Stomach (tissue), 19 donors: ENCODE measurements at places on chromosomes 1 and 21. TPM values are rescaled to one million over a fixed set of nuclear protein-coding genes. Genes with fewer than 3 reads are reported as not detected.

BCAR3 gene
- 21.0 TPM for total RNA-seq

DNA sequence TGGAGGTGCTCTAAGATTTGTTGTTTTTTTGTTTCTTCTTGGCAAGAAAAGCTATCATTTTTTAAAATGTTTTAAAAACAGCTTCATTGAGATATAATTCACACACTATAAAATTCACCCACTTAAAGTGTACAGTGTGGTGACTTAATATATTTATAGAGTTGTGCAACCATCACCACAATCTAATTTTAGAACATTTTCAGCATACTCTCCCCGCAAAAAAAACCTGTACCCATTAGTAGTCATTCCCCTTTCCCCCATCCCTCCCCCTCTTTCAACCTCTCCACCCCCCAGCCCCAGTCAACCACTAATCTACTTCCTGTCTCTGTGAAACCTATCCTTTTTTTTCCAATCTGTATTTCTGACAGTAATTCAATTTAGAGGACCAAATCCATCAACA, 30.6 kb downstream of the ZC3H11B start:
- H3K27me3 ChIP-seq = no peaks in the 10 kb centered on the region
- DNase-seq = no peak
- H3K4me1 ChIP-seq = no peaks in the 10 kb centered on the region
- H3K36me3 ChIP-seq = no peaks in the 10 kb centered on the region
- no peak overlapping the region for H3K27ac ChIP-seq

GRCh38 chr21:39479814-39480182, 28.0 kb downstream of the SH3BGR start:
- no peaks in the 10 kb centered on the region for H3K27me3 ChIP-seq
- DNase-seq = no peak
- H3K4me1 ChIP-seq = no peaks in the 10 kb centered on the region
- H3K36me3 ChIP-seq = no peaks in the 10 kb centered on the region

DNA sequence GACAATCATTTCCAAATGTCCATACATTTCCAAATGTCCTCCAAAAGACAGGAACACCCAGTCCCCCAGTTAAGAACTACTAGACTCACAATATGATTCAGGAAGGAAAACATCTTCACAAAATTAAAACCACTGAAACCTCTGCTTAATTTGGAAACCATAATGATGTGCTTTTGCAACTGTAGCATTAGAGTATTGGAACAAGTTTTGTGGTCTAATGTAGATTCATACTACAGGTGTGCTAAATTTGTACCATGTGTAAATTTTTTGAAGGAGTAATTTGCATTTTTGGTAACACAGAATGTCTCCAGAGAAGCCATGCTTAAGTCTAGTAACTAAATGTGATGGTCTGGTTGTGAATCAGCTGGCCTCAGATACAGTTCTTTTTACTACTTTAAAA, 129.6 kb downstream of the DPYD start:
- DNase-seq = no peak
- no peaks in the 10 kb centered on the region for H3K27me3 ChIP-seq
- no peak overlapping the region for H3K4me3 ChIP-seq
- H3K27ac ChIP-seq = no peak overlapping the region

ERICH3 gene
- not detected for total RNA-seq

DNA sequence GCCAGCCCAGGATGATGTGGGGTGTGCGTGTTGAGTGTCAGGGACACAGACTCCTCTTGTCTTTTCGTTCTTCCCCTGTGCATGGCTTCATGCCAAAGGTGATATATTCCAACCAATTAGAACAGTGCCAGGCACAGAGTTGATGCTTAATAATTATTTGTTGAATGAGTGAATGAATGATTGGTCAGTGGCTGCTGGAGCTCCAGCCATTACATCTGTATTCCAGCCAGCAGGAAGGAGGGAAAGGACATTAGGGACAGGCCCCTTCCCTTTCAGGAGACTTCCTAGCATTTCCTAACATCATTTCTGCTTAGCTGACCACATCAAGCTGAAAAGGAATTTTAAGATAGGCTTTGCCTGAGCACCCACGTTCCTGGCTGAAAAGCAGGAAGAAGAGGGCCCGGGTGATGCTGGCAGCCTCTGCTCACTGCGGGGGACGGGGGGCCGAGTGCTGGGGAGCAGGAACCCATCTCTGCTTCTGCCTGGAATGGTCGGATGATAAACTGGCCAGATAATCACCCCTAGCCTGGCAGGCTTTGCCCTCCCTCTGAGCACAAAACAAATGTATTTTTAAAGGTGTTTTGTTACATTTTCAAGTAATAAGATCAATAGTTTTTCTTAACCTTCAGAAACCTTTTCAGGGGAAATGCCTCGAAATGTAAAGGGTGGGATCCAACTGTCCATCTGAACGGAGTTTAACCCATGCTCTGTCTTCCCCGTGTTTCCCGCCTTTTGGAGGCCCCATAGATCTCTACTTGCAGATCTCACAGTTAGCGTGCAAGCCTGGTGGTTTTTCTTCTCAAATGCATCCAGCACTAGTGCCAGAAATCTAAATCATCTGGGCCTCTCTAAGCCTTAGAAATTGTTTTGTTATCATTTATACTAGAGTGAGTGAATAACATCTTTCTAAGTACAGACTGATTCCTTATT, 39.0 kb downstream of the SLC37A1 start:
- peaks cover 43% of the 10 kb centered on the region for H3K36me3 ChIP-seq
- peaks cover 6% of the 10 kb centered on the region for H3K4me1 ChIP-seq
- H3K27ac ChIP-seq = no peak overlapping the region
- DNase-seq = no peak
- H3K27me3 ChIP-seq = no peaks in the 10 kb centered on the region
- H3K4me3 ChIP-seq = no peak overlapping the region

GRCh38 chr1:179860652-179861051, 17.0 kb downstream of the TOR1AIP2 start:
- H3K36me3 ChIP-seq = peaks cover 73% of the 10 kb centered on the region
- no peak for DNase-seq
- H3K4me1 ChIP-seq = no peaks in the 10 kb centered on the region

OR6N1 gene
- total RNA-seq = not detected

GRCh38 chr1:110076789-110077500, 6.5 kb upstream of the ALX3 start:
- no peaks in the 10 kb centered on the region for H3K36me3 ChIP-seq
- no peak overlapping the region for H3K4me3 ChIP-seq
- H3K27ac ChIP-seq = no peak overlapping the region
- DNase-seq = no peak

CASQ1 gene
- not detected for total RNA-seq

DEDD gene
- 2.3 TPM for total RNA-seq

GRCh38 chr1:226403201-226404034, 4.5 kb downstream of the PARP1 start:
- no peak overlapping the region for H3K4me3 ChIP-seq
- no peaks in the 10 kb centered on the region for H3K27me3 ChIP-seq
- peaks cover 27% of the 10 kb centered on the region for H3K36me3 ChIP-seq

DNA sequence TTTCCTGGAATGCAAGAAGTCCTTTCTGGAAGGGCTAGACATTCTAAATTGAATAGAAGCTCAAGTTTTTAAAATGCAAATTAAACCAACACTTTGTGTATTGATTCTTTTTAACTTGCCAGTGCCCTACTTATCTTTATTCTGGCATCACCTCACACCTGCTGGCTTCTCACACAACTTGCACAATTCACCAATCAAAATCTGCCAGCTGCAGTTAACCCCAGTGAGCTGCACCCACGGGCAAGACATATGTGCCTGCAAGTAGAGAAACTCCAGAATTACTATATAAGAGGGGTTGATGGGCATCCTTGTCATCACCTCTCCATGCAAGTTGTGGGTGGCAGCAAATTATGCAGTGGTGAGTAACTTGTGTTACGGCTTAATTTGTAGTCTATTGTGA, 11.7 kb upstream of the PLPPR4 start:
- DNase-seq = no peak
- H3K4me3 ChIP-seq = no peak overlapping the region
- no peaks in the 10 kb centered on the region for H3K27me3 ChIP-seq

- no peaks in the 10 kb centered on the region for H3K4me1 ChIP-seq
- no peak overlapping the region for H3K27ac ChIP-seq
- H3K4me3 ChIP-seq = no peak overlapping the region
- H3K27me3 ChIP-seq = no peaks in the 10 kb centered on the region
- DNase-seq = no peak
Measured at GRCh38 chr1:24126018-24126671, 14.2 kb upstream of the MYOM3 start.

GRCh38 chr1:211944733-211945500, 90.4 kb downstream of the INTS7 start:
- no peak overlapping the region for H3K27ac ChIP-seq
- H3K27me3 ChIP-seq = no peaks in the 10 kb centered on the region
- peak; percentile 70 for DNase-seq
- peaks cover 12% of the 10 kb centered on the region for H3K4me1 ChIP-seq
- H3K4me3 ChIP-seq = no peak overlapping the region
- H3K36me3 ChIP-seq = no peaks in the 10 kb centered on the region

GRCh38 chr21:29939924-29940275, at the start of gene GRIK1:
TSS of gene GRIK1 (minus strand) at chr21:29939996.
- H3K4me1 ChIP-seq = peaks cover 14% of the 10 kb centered on the region
- no peak for DNase-seq
- peak within 1 kb of the TSS; percentile 32 for H3K4me3 ChIP-seq
- H3K27ac ChIP-seq = no peak within 1 kb of the TSS
- H3K36me3 ChIP-seq = no peaks in the 10 kb centered on the region

LAD1 gene
- total RNA-seq = 85.9 TPM

TARDBP gene
- 243 TPM for total RNA-seq

DNA sequence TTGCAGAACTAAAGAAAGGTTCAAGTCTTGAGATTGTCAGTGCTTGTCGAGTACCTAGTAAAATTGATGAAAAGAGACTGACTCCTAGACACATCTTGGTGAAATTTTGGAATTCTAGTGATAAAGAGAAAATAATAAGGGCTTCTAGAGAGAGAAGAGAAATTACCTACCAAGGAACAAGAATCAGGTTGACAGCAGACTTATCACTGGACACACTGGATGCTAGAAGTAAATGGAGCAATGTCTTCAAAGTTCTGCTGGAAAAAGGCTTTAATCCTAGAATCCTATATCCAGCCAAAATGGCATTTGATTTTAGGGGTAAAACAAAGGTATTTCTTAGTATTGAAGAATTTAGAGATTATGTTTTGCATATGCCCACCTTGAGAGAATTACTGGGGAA, 16.3 kb downstream of the L1TD1 start:
- no peak overlapping the region for H3K27ac ChIP-seq
- H3K27me3 ChIP-seq = no peaks in the 10 kb centered on the region
- DNase-seq = no peak
- H3K4me3 ChIP-seq = no peak overlapping the region
